Activated CD8-positive, alpha-beta memory T cell treated with anti-CD3 and anti-CD28 coated beads for 24 hours (primary cell): ENCODE measurements at places on chromosomes 13 and 19.
A peak's percentile ranks its signal among the peaks of the same experiment; 100 is the strongest.

DNA sequence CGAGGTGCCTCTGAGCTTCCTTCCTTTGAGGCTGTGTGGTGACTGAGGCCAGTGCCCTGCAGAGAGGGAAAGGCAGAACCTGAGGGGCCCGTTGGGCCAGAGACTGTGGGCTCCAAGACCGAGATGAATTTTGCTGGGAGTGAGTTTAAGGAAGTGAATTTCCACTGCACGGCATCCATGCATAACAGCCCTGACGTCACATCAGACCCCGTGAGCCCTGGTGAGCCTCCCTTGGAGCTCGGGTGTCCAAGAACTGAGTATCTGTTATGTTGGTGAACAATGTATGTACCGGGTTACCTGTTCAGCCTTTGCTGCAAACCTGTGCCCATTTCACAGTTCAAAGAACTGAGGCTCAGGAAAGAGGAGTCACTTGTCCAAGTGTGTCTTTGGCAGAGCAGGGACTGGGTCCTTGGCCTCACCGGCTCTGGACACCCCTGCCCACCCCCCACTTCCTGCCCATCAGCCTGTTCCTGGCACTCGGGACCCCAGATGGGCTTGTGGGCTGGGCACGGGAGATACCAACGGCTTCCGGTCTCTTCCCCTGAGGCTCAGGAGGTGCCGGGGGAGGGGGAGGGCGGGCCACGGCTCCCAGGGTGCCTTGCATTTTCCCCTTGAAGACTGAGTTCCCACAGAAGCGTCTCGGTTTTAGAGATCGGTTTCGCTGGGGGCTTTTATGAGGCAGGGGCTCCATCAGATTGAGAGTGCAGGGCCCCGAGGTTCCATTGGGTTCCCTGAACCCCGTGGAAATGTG, 33.7 kb downstream of the NFILZ start:
- peak; percentile 70 for DNase-seq

- no peak for DNase-seq
Measured at GRCh38 chr19:36986601-36987000, 70.5 kb downstream of the ZNF568 start.

- DNase-seq = no peak
Measured at GRCh38 chr19:13951799-13952153, 533 bp upstream of the DCAF15 start.

DNA sequence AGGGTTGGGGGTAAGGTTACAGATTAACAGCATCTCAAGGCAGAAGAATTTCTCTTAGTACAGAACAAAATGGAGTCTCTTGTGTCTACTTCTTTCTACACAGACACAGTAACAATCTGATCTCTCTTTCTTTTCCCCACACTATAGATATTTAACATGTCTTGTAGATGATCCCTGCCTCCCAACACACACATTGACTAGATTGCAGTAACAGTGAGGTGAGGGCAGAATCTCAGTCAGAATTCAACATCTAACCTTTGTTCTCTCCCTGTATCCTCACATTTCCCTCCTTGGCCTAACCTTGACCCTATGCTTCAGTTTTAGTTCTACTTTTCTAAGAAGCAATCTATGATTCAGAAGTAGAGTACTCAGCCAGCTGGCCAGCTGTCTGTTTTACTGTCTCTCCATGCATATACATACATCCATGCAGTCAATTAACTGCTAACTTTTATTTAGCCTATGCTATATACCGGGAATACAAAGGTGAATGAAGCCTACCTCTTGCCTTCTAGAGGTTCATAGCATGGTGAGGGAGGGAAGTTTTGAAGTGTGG, 18.1 kb downstream of the DNAJC15 start:
- no peak for DNase-seq

- no peak for DNase-seq
Measured at GRCh38 chr13:31485651-31486051, 253.7 kb upstream of the RXFP2 start.

DNA sequence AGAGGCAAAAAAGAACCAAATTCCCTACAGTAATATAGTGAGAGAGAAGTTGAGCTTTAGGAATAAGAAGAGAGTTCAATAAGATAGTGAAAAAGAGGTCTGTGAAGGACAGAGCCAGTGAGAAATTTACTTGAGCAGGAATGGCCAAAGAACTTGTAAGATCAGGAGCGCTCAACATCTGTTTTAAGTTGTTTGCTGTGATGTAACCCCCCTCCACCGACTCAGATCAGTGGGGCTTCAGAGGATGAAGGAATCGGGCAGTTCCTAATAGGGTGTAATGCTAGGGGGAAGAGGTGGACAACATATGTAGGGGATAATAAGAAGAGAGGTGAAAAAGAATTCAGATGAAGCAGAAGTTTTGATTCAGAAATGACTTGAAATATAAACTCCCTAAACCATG, 85.3 kb upstream of the FNDC3A start:
- no peak for DNase-seq

DNA sequence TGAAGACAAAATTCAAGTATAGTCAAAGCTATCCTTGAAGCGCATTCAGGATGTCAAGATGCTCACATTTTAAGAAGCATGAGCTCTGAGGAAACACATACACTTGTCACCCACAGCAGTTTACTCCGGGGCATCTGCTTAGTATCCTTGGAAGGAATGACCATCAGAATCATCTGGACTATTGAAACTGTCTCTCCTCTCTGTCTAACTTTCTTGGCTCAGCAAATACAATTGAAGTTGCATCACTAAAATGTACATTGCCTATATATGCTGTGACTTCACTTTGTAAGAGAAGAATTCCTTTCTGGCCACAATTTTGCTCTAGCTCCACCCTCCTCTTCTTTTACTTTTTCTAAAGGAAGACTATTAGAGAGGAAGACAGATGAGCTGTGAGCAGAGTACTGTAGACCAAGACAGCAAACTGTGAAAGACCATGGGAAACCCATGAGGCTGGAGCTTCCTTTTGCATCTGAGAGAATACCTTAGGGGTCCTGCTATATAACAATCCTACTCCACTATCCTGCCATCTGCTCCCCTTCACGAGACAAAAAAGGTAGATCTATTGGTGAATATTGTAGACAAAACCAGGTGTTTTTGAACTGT, 906.3 kb downstream of the PCDH9 start:
- DNase-seq = no peak

GRCh38 chr13:101326710-101327109, 89.6 kb downstream of the NALCN start:
- DNase-seq = no peak

GRCh38 chr19:6590827-6591319, at the start of gene CD70:
TSS of gene CD70 (minus strand) at chr19:6591150. CDS start at chr19:6591002, 148 bp downstream.
- peak; percentile 83 for DNase-seq

DNA sequence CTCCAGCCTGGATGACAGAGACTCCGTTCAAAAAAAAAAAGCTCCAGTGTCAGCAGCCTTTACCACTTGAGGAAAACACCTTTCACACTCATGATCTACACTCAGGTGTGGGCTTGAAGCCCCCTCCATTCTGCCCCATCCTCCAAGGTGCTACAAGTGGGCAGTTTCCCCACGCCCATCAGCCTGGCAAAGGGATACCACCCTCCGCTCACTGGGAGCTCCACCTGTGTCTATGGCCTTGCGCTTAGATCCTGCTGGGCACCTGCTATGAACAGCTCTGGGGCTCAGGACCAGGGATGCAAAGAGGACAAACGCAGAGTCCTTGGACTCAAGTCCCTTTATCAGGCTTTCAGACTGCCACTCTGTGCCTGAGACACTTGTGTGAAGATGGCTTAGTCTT, 127.8 kb downstream of the CRYL1 start:
- DNase-seq = peak; percentile 38

DNA sequence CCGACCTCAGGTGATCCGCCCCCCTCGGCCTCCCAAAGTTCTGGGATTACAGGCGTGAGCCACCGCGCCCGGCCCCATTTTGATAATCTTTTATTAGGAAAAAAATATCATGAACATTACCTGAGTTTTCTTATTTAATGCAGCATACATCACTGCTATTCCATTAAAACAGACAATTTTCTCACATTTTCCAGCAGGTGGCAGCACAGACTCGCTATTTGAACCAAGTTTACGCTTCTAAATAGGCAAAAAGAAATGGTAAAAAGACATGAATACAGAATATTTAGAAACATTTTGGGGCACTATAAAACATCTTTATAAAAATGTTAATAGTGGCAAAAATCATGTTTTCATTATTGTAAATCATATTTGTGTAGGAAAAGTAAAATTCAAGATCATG, 903.1 kb downstream of the SLITRK6 start:
- peak; percentile 57 for DNase-seq

- DNase-seq = no peak
Measured at GRCh38 chr19:45575216-45575615, 9.4 kb downstream of the OPA3 start.

DNA sequence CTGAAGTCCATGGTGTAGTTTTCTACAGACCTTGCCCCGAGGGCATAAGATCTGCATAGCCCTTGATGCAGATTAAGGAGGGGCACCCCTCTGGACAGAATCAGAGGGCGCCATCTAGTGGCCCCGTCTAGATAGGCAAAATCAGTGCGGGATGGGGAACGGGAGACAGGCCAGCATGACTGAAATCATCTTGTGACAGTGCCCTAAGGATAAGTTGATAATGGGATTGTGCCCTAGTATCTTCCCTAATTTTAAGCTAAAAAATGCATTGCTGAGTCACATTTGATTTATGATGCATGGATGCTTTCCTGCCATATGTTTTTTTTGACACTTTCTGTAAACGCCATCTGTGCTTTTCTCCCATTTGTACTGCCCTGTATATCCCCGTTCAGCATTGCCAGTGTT, 19.0 kb upstream of the GPI start:
- DNase-seq = peak; percentile 88

GRCh38 chr19:13381827-13382632, 124.2 kb downstream of the CACNA1A start:
- no peak for DNase-seq

DNA sequence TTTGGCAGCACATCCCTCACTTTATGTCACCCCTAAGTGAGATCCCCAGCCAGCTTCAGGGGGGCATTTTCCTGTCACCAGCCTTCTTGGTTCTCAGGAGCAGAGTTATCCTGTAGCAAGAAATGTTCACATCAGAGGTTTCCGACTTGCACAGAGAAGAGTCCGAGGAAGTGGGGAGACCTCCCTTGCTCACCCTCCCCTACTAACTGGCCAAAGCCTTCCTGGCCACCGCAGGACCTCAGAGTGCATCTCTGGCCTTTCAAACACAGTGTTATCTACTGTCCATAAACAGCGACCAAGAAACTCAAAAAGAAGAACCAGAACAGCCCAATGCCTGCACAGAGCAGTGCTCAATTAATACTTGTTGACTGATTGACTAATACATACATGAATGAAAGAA, 134.4 kb downstream of the USP12 start:
- DNase-seq = peak; percentile 11
